GM13977 (cell line): ENCODE measurements at places on chromosomes 11 and 22.
A peak's percentile ranks its signal among the peaks of the same experiment; 100 is the strongest.

DNA sequence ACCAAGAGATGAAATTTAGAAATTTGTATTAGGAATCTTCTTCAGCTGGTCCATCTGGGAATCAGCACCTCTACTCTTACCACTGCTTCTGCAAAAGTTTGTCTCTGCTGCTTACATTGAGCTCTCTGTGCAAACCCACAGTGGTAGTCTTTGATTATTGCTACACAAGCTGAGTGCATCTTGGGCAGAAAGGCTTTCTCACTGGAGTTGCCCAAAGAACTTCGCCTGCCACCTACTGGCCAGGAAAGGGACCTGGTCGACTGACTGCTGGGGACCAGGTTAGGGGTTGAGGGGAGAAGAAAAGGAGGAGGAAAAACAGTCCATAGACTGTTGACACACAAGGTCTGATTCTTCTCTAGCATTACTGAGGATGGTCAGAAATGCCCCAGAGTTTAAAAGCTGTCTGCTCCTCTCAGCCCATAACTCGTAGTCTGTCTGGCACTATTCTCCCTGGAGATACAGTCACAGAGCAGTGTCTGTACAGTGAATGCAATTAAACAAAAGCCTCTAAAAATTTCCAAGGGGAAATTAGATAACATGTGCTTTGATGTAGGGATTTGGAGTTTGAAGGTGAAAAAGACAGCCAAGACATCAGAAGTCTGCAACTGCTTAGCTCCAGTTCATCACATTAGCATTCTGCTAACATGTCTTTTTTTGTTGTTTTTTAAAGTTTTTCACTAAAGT, 215.0 kb upstream of the CTSC start:
- DNase-seq = peak; percentile 26

GRCh38 chr11:94545264-94546161, 1.8 kb downstream of the FUT4 start:
- DNase-seq = no peak

DNA sequence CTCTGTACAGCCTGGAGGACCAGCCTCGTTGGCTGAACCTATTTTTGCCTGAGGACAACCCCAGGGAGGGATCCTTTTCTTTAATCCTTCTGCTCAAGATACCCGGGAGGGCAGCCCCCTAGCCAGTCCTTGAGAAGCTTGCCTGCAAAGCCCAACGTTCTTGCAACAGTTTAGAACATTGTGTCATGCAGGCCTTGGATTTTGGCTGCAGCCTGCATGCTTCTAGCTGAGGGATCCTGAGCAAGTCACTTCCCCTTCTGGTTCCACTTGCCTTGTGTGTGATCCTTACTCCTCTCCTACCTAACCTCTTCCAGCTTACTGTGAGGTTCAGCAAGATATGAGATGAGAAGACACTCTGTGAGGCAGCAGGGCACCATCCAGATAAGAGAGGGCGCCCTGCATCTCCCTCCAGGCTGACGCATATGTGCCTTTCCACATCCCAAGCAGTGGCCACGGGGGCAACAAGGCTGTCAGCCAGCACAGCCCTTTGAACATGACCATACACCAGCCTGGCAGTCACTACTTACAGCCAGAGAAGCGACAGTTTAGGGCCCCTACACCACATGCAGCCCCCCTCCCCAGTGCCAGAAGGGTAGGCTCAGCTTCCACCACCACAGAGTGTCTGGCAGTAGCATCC, 76.1 kb downstream of the C11orf58 start:
- no peak for DNase-seq

DNA sequence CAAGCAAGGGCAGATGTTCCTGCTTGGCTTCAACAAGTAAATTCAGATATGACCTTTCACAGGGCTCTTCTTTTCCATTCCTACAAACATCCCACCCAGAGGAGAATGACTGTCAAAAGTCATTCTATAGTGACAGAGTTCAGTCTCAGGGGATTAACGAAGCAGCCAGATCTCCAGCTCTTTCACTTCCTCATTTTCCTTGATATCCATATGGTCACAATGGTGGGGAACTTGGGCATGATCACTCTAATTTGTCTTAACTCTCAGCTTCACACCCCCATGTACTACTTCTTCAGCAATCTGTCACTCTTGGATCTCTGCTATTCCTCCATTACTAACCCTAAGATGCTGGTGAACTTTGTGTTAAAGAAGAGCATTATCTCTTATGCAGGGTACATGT, 15.0 kb upstream of the OR8B8 start:
- no peak for DNase-seq

GRCh38 chr22:38921806-38922205, 35.6 kb upstream of the APOBEC3A start:
- no peak for DNase-seq

- no peak for DNase-seq
Observed at GRCh38 chr11:64007160-64007628, 21.0 kb downstream of the OTUB1 start.

DNA sequence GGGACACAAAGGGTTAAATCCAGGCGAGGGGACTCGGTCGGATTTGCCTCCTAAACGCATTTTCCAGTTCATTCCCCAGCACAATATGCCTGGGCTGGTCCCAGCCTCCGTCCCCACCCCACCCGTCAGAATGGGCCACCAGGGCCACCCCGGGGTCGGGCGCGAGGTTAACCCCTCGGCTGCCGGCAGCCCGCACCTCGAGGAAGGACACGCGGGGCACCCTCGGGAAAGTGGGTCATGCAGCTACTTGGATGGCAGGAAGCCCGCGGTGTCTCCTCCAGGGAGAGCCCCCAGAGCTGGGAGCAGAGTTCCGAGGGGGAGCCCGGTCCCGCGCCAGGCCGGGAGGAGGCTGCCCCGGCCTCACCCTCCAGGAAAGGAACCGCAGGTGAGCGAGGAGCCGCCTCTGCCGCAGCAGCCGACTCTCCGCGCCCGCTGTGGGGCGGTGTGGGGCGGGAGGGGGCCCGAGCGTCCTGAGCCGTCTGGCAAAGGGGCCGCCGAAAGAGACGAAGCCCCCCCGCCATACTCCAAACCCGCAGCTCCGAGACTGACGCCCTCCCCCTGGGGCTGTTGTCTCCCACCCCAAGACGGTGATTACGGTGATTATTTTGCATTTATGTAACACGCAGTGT, 1.4 kb downstream of the NECTIN1 start:
- DNase-seq = peak; percentile 73

- no peak for DNase-seq
Observed at GRCh38 chr11:469684-470560, 19.8 kb downstream of the PTDSS2 start.

GRCh38 chr22:33659448-33659847, 260.8 kb downstream of the LARGE1 start:
- no peak for DNase-seq

DNA sequence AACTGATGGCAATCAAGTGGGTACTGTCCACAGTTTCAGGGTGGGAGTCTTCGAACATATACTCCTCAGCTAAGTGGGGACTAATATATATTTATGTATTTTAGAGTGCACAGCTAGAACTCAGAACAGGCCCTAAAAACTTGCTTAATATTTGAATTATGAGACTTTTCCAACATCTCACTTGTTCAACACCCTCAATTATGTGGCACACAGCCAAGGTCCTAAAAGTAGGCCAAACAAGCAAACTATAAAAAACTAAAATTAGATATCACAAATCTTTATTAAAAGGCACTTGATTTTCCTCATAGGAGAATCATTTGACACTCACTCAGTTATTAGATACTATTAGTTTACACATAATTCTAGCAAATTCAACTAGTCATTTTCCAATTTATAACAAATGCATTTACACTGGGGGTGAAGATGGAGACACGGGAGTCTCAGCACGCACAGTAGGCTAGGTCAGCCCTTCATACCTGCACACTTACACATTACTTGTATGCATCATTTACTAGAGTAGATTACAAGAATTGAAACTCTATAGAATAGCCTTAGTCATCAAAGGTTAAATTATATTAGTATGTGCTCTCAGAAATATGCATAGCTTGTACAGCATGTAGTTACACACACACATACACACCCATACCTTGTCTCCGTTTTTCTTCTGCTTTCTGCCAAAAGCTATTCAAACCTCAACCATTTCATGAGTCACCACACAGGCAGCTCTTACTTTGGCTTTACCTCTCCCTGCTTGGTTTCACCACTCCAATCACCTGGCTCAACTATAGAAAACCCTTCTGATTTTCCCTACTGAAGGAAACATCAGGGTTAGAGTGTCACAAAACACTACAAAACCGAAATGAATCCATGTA, 171.5 kb downstream of the SBF2 start:
- DNase-seq = no peak

DNA sequence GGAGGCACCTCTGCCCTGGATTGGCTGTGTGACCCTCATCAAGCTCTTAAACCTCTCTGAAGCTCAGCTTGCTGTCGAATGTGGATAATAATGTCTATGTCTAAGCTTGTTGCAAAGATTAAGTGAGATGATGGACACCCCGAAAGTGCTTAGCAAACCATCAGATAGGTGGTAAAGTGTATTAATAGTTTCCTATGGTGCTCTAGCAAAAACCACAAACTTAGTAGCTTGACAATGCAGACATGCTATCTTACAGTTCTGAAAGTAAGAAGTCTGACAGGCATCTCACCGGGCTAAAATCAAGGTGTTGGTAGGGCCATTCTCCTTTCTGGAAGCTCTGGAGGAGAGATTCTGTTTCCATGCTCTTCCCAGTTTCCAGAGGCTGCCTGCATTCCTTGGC, 106.5 kb upstream of the CSNK2A3 start:
- no peak for DNase-seq

- DNase-seq = no peak
Observed at GRCh38 chr11:107598225-107599139, 7.5 kb downstream of the ELMOD1 start.

DNA sequence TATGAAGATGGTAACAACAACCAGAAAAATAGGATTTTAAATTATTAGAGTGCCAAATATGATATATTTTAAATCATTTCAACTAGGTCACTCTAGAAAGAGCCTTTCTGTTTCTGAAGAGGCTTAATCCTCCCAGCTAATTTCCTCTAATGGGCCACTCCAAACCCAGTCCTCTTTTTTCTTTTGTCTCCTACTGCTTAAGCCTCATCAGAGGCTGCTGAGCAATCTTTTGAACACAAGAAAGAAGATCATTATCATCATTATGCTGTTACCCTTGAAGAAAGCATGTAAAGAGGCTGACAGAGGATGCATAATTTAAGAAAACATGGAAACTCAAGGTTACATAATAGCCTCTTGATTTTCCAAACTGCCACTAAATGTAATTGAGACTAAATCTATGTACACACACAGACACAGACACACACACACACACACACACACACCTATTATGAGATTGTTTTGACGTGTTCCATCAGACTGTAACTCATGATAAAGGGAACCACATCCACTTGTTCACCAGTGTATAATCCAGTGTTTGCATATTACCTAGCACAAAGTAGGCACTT, 519.6 kb downstream of the METTL15 start:
- no peak for DNase-seq

DNA sequence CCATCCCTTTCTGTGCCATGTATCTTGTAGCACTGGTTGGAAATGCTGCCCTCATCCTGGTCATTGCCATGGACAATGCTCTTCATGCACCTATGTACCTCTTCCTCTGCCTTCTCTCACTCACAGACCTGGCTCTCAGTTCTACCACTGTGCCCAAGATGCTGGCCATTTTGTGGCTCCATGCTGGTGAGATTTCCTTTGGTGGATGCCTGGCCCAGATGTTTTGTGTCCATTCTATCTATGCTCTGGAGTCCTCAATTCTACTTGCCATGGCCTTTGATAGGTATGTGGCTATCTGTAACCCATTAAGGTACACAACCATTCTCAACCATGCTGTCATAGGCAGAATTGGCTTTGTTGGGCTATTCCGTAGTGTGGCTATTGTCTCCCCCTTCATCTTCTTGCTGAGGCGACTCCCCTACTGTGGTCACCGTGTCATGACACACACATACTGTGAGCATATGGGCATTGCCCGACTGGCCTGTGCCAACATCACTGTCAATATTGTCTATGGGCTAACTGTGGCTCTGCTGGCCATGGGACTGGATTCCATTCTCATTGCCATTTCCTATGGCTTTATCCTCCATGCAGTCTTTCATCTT, 414 bp downstream of the OR52D1 start:
- no peak for DNase-seq

- no peak for DNase-seq
Observed at GRCh38 chr11:2987881-2988861, 4.0 kb downstream of the NAP1L4 start.

- no peak for DNase-seq
Observed at GRCh38 chr11:16809886-16810668, 71.6 kb downstream of the C11orf58 start.

DNA sequence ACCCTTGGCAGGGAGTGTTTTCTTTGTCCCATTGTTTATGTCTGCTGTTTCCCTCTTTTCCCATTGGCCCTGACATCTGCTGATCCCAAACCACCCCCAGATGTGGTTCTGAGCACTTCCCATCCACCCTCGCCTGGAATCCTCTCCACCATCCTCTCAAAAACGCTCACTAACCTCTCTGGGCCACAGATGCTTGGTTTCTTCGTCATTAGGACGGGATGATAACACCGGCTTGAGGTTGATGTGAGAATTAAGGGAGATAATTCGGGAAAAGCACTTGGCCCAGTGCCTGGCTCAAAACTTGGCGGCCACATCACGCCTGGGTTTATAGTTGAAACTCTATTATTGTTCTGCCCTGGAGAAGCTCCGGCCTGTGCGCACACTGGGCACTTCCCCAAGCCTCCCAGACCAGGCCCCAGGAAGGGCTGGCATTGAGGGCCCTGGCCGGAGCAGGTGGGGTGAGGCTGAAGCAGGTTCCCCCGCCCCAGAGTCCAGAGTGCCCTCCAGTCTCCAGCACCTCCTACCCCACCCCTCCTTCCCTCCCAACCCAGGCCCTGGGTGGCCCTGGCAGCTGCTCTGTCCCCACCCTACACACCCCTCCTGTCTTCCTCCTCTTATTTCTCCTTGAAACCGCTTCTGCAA, 63.7 kb downstream of the CYTH4 start:
- no peak for DNase-seq

GRCh38 chr22:46129390-46130041, 20.8 kb upstream of the PPARA start:
- no peak for DNase-seq

DNA sequence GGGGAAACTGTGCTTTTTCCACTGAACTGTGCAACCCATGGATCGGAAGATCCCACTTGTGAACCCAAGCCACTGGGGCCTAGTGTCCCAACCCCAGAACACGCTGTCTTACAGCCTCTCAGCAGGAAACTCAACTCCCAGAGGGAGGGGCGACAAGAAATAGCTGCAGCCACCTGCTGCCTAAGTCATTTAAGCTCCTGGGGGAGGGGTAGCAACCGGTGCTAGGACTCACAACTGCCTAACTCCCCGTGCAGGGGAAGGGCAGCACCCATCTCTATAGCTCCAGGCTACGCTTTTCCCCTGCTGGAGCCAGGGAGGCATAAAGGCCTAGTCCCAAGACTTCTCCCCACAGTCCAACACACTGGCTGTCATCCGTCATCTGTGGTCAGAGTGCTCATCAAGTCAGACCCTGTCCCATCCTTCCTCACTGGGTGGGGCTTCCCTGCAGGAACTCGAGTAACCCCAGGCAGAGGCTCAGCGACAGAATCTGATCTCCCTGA, 363.0 kb downstream of the LUZP2 start:
- no peak for DNase-seq

DNA sequence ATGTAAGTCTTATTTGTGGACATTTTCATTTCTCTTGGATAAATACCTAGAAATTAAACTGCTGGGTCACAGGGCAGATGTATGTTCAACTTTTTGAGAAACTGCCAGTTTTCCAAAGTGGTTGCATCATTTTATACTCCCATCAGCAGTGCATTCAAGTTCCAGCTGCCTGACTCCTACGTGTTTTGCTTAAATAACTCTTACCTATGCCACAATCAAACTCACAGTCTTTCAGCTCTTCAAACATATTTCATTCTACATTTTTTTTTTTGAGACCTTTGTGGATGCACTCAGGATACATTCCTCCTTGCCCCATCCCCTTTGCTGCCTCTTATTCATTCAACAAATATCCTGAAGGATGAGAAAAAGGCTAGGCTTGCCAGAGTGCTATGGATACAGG, 9.2 kb downstream of the TCF20 start:
- DNase-seq = no peak
